ENCODE measurements at places on chromosomes 1 and 21.

DNA sequence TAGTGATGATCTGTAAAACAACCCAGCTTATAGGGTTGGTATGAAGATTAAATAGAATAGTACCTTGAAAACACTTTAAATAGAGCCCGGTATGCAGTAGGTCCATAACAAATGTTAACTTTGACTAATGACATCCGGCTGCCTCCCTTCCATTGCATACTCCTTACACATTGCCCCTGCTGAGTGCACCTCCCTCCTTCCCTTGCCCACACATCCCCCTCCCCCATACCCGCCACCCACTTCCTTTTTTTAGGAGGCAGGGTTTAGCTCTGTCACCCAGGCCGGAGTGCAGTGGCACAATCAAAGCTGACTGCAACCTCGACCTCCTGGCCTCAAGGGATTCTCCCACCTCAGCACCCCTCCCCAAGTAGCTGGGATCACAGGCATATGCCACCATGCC is 24.4 kb upstream of the ZC3H12A start:
- DNase-seq = no peak

GRCh38 chr1:226496453-226497015 is 52.0 kb upstream of the STUM start:
- DNase-seq = no peak

DNA sequence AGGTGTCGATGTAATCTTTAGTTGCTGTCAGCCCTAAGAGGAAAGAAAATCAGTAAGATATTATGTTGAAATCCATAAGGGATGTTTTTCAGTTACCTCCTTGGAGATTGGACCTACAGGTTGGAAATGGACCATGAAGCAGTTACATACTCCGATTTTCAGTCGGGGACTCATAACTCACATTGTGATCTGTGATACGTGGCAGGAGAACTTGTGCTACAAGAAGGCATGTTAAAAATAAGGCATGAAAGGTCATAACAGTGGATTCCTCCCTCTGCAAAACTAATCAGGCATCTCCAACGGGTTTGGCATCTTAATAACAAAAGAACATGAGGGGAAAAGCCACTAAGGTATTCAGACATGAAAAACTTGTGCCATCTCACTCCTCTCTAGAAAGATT is 111.2 kb upstream of the CACHD1 start:
- no peak for DNase-seq

DNA sequence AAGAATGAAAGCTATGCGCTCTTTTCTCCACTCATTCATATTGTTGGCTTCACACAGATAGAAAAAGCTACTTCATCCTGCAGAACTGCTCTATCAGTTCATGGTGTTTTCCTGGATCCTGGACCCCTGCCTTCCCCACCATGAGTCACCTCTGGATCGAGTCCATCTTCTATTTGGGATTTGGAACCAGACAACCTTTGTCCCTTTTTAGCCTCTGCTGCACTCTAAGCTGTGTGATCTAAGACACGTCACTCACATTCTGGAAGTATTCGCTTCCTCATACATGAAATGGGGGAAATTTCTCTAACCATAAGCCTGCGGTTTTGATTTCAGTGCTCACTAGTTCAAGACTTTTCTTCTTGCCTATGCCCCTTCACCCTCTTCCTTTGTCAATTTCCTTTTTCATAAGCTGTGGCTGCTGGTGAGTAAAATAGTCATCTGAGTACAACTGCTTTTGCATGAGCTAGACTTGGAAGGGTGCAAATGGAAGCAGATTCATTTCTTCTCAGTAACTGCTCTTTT is 14.1 kb upstream of the DEGS1 start:
- DNase-seq = peak; percentile 78

- peak; percentile 31 for DNase-seq
Observed at GRCh38 chr1:65066766-65067490, 81.1 kb upstream of the AK4 start.

DNA sequence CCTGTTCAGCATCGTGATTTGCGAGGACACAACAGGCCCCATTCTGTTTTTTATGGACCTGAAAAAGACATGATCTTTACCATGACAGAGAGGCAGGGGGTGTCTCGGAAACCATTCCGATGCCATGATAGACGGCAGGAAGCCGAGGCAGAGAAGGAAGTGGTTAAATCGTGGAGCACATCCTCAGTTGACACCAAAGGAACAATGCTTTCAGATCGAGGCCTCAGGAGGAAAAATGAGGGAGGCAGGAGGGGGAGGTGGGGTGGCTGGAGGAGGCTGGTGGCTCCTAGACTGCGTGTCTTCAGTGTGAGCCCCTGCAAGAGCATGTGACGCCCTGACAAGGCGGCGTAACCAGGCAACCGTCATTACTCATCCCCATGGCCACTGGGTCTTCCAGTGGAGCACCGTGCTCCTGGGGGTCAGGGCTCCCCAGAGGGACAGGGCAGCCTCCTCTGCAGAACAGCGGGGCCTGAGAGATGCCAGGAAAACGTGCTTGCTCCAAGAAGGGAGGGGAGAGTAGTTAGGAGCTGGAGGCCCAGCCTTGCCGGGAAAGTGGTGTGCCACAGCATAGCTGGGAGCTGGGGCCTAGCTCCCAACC is 172.8 kb upstream of the TMEM51 start:
- DNase-seq = no peak

- no peak for DNase-seq
Observed at GRCh38 chr1:28888915-28889314, 25.5 kb upstream of the EPB41 start.

Data from fibroblast of skin of left quadriceps (primary cell).